ENCODE measurements at places on chromosomes 1 and 21.

DNA sequence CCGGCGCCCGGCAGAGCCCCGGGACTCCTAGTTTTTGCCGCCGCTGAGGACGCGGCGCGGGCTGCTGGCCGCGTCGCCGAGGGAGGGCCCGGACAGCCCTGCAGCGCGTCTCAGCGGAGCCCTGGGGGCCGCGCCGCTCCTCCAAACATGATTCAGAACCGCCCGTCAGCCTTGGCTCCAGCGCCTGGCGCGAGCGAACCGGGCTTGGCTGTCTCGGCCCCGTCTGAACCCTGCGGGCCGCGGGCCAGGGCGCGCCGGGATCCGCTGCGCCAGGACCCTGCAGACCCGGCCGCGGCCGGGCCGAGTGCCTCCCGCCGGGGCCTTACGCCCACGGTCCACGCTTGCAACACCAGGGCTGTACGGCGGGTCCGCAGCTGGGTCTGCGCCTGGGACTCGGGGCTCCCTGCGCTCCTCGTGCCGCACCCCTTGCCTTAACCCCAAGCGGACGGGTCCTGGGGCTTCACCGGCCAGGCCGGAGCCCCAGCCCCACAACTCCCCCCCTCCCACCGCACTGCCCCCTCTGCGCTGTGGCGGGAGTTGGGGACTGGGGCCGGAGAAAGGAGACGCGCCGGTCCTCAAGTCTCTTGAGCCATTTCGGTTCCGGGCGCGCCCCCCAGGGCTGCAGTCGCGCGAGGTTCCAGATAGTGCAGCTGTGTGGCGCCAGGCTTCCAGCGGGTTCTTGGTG, 48.4 kb upstream of the CD34 start:
- peak; percentile 71 for DNase-seq

- DNase-seq = no peak
These were observed 581.8 kb downstream of the PLPP3 start for GRCh38 chr1:55997536-55997935.

- peak; percentile 87 for DNase-seq
These were observed 296.6 kb downstream of the PTPRC start for GRCh38 chr1:198935306-198935921.

GRCh38 chr1:117803318-117803717, 126.1 kb downstream of the GDAP2 start:
- DNase-seq = no peak

DNA sequence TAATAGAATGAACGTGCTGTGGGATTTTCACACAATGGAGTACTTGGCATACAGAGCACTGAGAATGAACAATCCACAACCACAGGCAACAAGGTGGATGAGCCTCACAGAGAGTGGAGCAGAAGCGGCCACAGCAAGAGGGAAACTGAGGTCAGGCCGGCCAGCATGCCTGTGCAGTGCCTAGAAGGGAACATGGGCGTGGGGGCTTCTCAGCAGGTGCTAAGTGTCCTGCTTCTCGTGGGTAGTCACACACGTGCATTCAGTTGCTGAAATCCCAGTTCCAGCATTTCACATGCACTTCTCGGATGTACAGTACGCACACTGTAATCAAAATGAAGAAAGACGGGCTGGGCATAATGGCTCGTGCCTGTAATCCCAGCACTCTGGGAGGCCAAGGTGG, 33.1 kb downstream of the WDR4 start:
- DNase-seq = no peak

- DNase-seq = no peak
These were observed 40.8 kb upstream of the UTS2 start for GRCh38 chr1:7893529-7894180.

- no peak for DNase-seq
These were observed 171.6 kb downstream of the TRIM33 start for GRCh38 chr1:114339379-114339778.

DNA sequence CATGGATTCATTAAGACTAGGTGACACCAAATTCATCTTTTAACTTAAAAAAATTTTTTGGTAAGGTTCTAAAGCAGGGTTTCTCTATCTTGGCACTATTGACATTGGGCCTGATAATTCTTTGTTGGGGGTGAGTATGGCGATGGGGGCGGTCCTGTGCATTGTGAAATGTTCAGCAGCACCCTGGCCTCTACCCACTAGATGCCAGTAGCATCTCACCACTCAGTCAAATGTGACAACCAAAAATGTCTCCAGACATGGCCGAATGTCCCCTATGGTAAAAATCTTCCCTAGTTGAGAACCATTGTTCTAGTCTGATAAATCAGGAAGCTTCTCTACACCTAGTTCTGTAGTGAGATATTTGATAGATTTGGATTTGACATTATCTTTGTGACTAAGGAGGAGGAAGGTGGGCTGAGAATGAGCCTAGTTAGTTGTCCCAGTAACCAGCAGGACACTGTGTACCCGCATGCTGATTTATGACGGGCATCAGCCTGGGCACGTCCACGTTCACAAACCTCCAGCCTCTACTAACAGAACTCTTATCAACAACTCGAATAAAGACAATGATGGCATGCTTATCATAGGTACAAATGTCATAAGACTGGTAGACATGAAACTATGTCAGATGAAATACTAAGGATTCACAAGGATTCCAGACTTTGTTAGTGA, 104.6 kb downstream of the KCND3 start:
- no peak for DNase-seq

DNA sequence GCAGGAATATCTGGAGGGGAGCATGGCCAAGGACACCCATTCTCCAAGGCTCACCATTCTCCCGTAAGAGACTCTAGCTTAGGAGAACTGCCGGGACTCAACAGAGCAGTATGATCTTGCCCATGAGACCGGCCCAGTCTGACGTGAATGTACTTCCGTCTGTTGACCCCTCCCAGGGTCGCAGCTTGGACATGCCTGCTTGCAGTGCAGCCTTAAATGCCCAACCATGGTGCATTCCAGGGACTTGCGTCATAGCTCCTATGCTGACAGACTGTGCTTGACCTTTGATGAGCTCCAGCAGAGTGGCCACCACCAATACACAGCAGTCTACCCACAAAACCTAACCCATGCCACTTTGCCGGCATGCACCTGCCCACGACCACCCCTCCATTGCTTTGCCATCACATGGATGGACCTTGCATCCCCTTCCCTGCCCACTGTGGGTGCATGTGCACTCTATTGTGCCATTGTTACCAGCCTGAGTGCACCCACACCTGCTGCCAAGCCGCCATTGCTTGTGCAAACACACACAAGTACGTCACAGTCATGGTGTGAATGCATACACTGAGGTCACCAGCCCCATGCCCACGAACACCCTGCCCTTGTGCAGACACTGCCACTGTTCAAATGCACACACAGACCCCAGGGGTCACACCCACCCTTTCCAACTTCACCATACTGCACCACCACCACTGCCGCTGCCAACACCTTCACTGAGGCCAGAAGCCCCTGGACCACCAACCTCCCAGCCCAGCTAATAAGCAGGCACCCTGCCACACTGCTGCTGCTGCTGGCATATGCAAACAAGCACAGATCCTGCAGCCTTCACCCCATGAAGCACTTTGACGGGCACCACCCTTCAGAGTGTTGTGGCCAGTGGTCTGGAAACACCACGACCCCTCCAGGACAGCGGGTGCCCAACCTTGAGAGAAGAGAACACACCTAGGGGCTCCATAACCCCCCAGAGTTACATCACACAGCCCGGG, 1141.3 kb downstream of the BRINP3 start:
- no peak for DNase-seq
